H9 (cell line): ENCODE measurements at places on chromosomes 6 and 20. TPM values are rescaled to one million over a fixed set of nuclear protein-coding genes. Genes with fewer than 3 reads are reported as not detected.

- no peaks in the 10 kb centered on the region for H3K4me1 ChIP-seq
- H3K27ac ChIP-seq = no peak overlapping the region
- DNase-seq = no peak
- H3K36me3 ChIP-seq = no peaks in the 10 kb centered on the region
- no peaks in the 10 kb centered on the region for H3K27me3 ChIP-seq
Observed at GRCh38 chr6:144181639-144182038, 31.3 kb downstream of the STX11 start.

- DNase-seq = no peak
- no peak overlapping the region for H3K4me3 ChIP-seq
- no peaks in the 10 kb centered on the region for H3K27me3 ChIP-seq
- no peak overlapping the region for H3K27ac ChIP-seq
- H3K36me3 ChIP-seq = no peaks in the 10 kb centered on the region
Observed at GRCh38 chr6:139605350-139605749, 230.9 kb upstream of the CITED2 start.

Gene BMP6
- total RNA-seq = 0.28 and 0.61 TPM in 2 replicates

DNA sequence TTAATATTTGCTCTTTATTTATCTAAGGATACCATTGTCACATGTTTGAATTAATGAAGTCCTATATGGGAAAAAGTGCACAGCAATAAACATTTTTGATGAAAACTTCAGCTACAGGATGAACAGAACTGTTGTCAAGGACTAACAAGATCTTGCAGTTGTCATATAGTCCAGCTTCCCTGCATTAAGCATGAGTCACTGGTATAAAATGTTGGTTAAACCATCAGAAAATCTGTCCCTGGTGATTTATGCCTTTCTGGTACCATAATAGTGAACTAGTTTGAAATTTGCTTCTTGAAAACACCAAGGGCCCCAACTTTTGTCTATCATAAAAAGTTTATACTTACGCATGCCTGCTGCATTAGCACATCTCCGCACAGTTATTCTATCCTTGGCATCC lies 60.4 kb upstream of the RSPO3 start:
- H3K36me3 ChIP-seq = 0 out of 2 replicates have a peak, but pooled peaks cover 4% of the 10 kb centered on the region
- H3K4me3 ChIP-seq = no peak overlapping the region
- no peaks in the 10 kb centered on the region for H3K4me1 ChIP-seq
- no peak overlapping the region for H3K27ac ChIP-seq
- no peak for DNase-seq
- no peaks in the 10 kb centered on the region for H3K27me3 ChIP-seq

Gene PBOV1
- total RNA-seq = not detected in 2 replicates

Gene C4A
- total RNA-seq = 4.3 and 5.1 TPM in 2 replicates

Gene ELOVL2
- 0.46 and 0.57 TPM in 2 replicates for total RNA-seq

Gene MLIP
- not detected in 2 replicates for total RNA-seq

Gene AGER
- 14.3 and 17.8 TPM in 2 replicates for total RNA-seq
